ENCODE measurements at places on chromosomes 2 and 18. TPM values are rescaled to one million over a fixed set of nuclear protein-coding genes. Genes with fewer than 3 reads are reported as not detected.
A peak's percentile ranks its signal among the peaks of the same experiment; 100 is the strongest.

The MYL1 gene
- polyA plus RNA-seq = not detected

DNA sequence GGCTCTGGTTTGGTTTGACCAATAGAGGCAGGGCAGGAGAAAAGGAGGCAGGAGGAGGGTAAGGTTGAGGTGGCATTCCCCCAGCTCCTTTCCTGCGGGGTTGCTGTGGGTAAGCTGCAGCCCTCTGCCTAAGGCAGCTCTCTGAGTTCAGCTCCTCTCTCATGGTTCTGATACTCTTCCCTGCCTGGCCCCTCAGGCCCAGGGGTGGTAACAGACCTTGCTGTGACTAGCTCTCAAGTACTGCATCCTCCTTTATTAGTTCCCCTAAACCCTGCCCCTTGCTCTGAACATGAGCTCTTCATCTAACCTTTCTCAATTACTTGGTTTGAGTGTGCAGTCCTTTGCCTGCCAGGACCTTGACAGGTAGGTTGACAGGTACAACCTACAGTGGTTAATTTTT is 205.5 kb downstream of the SLC4A3 start:
- no peak overlapping the region for H3K4me3 ChIP-seq
- H3K4me1 ChIP-seq = no peaks in the 10 kb centered on the region
- no peaks in the 10 kb centered on the region for H3K36me3 ChIP-seq
- H3K27me3 ChIP-seq = peaks cover 15% of the 10 kb centered on the region
- DNase-seq = no peak

The IL18R1 gene
- polyA plus RNA-seq = 2.0 TPM

The MROH2A gene
- polyA plus RNA-seq = not detected

- peak overlapping the region; percentile 96 for H3K4me3 ChIP-seq
- peak overlapping the region; percentile 99 for H3K27ac ChIP-seq
- H3K36me3 ChIP-seq = peaks cover 17% of the 10 kb centered on the region
- DNase-seq = no peak
Measured at GRCh38 chr18:13465476-13465875, 246.9 kb downstream of the LDLRAD4 start.

- DNase-seq = peak; percentile 2
- no peak within 1 kb of the TSS for H3K27ac ChIP-seq
- peaks cover 12% of the 10 kb centered on the region for H3K4me1 ChIP-seq
Measured at GRCh38 chr2:152335016-152335725, at the start of gene FMNL2. FMNL2 (plus strand) TSS chr2:152335174.

The UNC80 gene
- polyA plus RNA-seq = not detected

The PDE11A gene
- not detected for polyA plus RNA-seq

The CREG2 gene
- polyA plus RNA-seq = not detected

DNA sequence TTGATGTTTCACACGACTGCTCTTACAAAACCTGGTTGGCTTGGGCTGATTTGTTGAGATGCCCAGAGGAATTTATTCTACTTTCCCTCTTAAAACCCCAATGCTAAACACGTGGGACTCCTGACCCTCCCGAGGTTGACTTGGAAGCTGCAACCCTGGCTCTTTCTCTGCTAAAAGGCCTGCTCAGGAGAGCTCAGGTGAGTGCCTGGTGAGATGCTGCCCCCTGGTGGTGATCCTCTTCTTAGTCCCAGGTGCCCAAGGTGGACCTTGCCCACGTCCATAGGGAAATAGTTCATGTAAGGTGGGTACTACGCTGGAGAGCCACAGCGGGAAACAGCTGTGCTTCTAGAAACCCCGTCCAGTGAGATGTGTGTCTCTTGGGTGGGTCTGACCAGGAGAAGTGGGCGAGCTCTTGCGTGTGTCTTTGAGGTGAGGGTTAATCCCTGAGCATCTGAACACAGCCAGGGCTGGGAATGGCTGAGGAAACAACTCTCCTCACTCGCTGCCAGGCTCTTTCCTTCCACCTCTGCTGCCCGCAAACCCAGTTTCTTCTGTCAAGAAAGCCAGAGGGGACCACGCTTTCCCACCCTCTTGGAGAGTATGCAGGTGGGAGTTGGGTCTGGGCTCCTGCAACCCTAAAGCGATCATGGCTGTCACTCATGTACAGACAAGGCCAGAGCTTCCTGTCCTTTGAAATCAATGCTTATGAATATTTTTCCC is 25.5 kb upstream of the PXDN start:
- H3K27me3 ChIP-seq = peaks cover 7% of the 10 kb centered on the region
- DNase-seq = peak; percentile 24
- H3K27ac ChIP-seq = no peak overlapping the region

The NAT8 gene
- polyA plus RNA-seq = not detected

- H3K27ac ChIP-seq = no peak overlapping the region
- no peaks in the 10 kb centered on the region for H3K36me3 ChIP-seq
- no peak overlapping the region for H3K4me3 ChIP-seq
- no peak for DNase-seq
Measured at GRCh38 chr2:75807992-75808391, 97.3 kb upstream of the GCFC2 start.

The CD302 gene
- polyA plus RNA-seq = 0.82 TPM

DNA sequence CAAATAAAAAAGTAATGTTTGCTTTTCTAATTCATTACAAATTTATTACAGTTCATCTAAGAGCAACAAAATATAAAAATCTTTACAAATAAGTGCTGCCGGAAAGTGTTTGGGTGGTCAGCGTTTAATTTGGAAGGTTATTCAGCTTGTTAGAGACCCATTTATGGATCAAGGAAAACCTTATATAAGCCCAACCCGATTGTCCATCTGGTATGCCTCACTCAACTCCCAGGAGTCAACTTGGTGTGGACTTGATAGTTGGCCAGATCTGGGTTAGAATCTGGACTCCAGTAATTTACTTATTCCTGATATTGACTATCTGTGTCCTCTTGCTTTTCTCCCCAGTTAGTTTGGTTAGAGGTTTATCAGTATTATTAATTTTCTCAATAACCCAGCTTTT is 106.2 kb downstream of the KCTD1 start:
- H3K4me1 ChIP-seq = no peaks in the 10 kb centered on the region
- H3K36me3 ChIP-seq = no peaks in the 10 kb centered on the region
- peaks cover 20% of the 10 kb centered on the region for H3K27me3 ChIP-seq
- no peak for DNase-seq
- no peak overlapping the region for H3K4me3 ChIP-seq

The GPAT2 gene
- polyA plus RNA-seq = 1.1 TPM

DNA sequence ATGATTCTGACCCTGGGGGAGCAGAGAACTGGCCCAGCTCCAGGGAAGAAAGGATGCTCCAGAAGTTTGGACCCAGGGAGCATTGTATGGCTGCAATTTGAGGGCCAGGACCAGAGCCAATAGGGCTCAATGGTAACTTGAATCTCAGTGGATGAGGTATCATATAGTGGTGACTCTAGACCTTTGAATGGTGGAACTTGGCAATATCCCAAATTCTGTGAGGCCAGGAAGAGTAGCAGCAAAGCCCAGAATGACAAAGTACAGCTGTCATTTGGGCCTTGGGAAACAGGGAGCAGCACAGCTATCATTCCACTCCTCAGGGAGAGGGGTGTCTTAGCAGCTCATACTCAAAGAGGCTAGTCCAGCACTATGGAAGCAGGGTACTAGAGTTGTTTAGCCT is 332.9 kb upstream of the RBMS1 start:
- no peaks in the 10 kb centered on the region for H3K4me1 ChIP-seq
- no peak overlapping the region for H3K4me3 ChIP-seq
- no peak for DNase-seq
- H3K27ac ChIP-seq = no peak overlapping the region

GRCh38 chr2:45683292-45683691 is 31.8 kb downstream of the PRKCE start:
- H3K4me1 ChIP-seq = peaks cover 8% of the 10 kb centered on the region
- no peak for DNase-seq
- H3K36me3 ChIP-seq = no peaks in the 10 kb centered on the region
- no peaks in the 10 kb centered on the region for H3K27me3 ChIP-seq
- no peak overlapping the region for H3K4me3 ChIP-seq

GRCh38 chr2:74044999-74045398 is 60.3 kb downstream of the TET3 start:
- peaks cover 40% of the 10 kb centered on the region for H3K36me3 ChIP-seq
- no peaks in the 10 kb centered on the region for H3K27me3 ChIP-seq
- H3K27ac ChIP-seq = peak overlapping the region; percentile 9
- peaks cover 41% of the 10 kb centered on the region for H3K4me1 ChIP-seq
- H3K4me3 ChIP-seq = no peak overlapping the region

The RPS27A gene
- 4,384 TPM for polyA plus RNA-seq

GRCh38 chr2:208326016-208326415 is 60.0 kb downstream of the PIKFYVE start:
- H3K36me3 ChIP-seq = peaks cover 26% of the 10 kb centered on the region
- no peak overlapping the region for H3K4me3 ChIP-seq
- DNase-seq = no peak
- no peaks in the 10 kb centered on the region for H3K27me3 ChIP-seq

The TEX44 gene
- polyA plus RNA-seq = not detected

DNA sequence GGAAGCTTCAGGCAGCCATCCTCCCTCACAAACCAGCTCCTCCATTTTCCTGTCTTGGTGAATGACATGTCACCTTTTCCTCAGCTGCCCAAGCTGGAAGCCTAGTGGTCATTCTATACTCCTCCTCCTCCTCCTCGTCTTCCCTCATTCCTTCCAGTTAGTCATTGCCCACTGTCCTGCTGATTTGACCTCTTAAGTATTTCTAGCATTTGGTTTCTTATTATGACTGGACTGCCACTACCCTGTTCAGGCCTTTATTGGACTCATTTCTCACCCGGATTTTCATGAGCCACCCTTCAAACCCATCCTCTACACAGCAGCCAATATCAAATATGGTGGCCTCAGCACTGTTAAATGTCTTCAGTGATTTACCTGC is 21.9 kb upstream of the MGAT5 start:
- DNase-seq = no peak
- peak overlapping the region; percentile 50 for H3K4me3 ChIP-seq
- H3K27me3 ChIP-seq = no peaks in the 10 kb centered on the region
- H3K4me1 ChIP-seq = peaks cover 68% of the 10 kb centered on the region
- H3K27ac ChIP-seq = peak overlapping the region; percentile 81
- peaks cover 13% of the 10 kb centered on the region for H3K36me3 ChIP-seq

- DNase-seq = no peak
- peaks cover 31% of the 10 kb centered on the region for H3K4me1 ChIP-seq
- peak overlapping the region; percentile 45 for H3K27ac ChIP-seq
- H3K4me3 ChIP-seq = no peak overlapping the region
Measured at GRCh38 chr2:234414596-234414995, 82.3 kb downstream of the ARL4C start.

DNA sequence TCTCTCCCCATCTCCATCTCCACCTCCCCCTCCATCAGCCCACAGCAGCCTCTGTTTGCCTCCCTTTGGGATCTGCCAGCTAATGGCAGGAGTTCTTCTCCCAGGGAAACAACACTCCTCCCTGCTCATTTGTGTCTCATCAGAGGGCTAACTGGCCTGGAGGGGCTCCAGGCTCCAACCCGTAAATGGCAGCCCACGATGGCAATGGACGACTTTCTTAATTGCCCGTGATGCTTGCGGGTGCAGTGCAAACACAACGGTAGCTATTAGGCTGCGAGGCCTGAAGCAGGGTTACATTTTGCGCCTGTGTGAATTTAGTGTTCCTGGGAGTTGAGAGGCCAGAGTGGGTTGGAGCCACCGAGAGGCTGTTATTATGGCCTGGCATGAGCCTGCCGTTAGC is 285.1 kb downstream of the TNS1 start:
- no peak overlapping the region for H3K4me3 ChIP-seq
- H3K36me3 ChIP-seq = no peaks in the 10 kb centered on the region
- no peak for DNase-seq
- no peaks in the 10 kb centered on the region for H3K27me3 ChIP-seq

- peak overlapping the region; percentile 99 for H3K4me3 ChIP-seq
- peaks cover 4% of the 10 kb centered on the region for H3K36me3 ChIP-seq
- H3K4me1 ChIP-seq = peaks cover 64% of the 10 kb centered on the region
- no peaks in the 10 kb centered on the region for H3K27me3 ChIP-seq
Measured at GRCh38 chr2:96538487-96539214, 2.1 kb downstream of the ARID5A start.

GRCh38 chr18:73288813-73289212 is 421.0 kb upstream of the NETO1 start:
- no peaks in the 10 kb centered on the region for H3K36me3 ChIP-seq
- H3K27ac ChIP-seq = no peak overlapping the region
- no peaks in the 10 kb centered on the region for H3K27me3 ChIP-seq
- H3K4me3 ChIP-seq = no peak overlapping the region

The HOXD9 gene
- not detected for polyA plus RNA-seq

The DSG1 gene
- not detected for polyA plus RNA-seq

The GPR35 gene
- 1.6 TPM for polyA plus RNA-seq

GRCh38 chr18:14776801-14777200 is 28.8 kb downstream of the ANKRD30B start:
- H3K27me3 ChIP-seq = no peaks in the 10 kb centered on the region
- no peak overlapping the region for H3K4me3 ChIP-seq
- DNase-seq = no peak
- H3K4me1 ChIP-seq = no peaks in the 10 kb centered on the region
- H3K36me3 ChIP-seq = no peaks in the 10 kb centered on the region

- no peaks in the 10 kb centered on the region for H3K4me1 ChIP-seq
- H3K36me3 ChIP-seq = no peaks in the 10 kb centered on the region
- no peaks in the 10 kb centered on the region for H3K27me3 ChIP-seq
- H3K27ac ChIP-seq = no peak overlapping the region
Measured at GRCh38 chr2:182618672-182619079, 97.4 kb upstream of the DNAJC10 start.

GRCh38 chr2:192390401-192390800 is 195.7 kb upstream of the TMEFF2 start:
- H3K4me3 ChIP-seq = no peak overlapping the region
- H3K27me3 ChIP-seq = no peaks in the 10 kb centered on the region
- H3K36me3 ChIP-seq = no peaks in the 10 kb centered on the region
- no peak for DNase-seq
- no peak overlapping the region for H3K27ac ChIP-seq

The PCARE gene
- polyA plus RNA-seq = not detected

- no peak overlapping the region for H3K27ac ChIP-seq
- no peak overlapping the region for H3K4me3 ChIP-seq
- H3K27me3 ChIP-seq = no peaks in the 10 kb centered on the region
- no peaks in the 10 kb centered on the region for H3K36me3 ChIP-seq
- no peak for DNase-seq
- no peaks in the 10 kb centered on the region for H3K4me1 ChIP-seq
Measured at GRCh38 chr2:235757212-235757611, 263.4 kb downstream of the AGAP1 start.

GRCh38 chr2:186543561-186544131 is 46.2 kb upstream of the ITGAV start:
- no peak for DNase-seq
- H3K36me3 ChIP-seq = no peaks in the 10 kb centered on the region
- H3K4me3 ChIP-seq = no peak overlapping the region
- H3K27me3 ChIP-seq = peaks cover 11% of the 10 kb centered on the region
- no peaks in the 10 kb centered on the region for H3K4me1 ChIP-seq
- no peak overlapping the region for H3K27ac ChIP-seq

The FEV gene
- polyA plus RNA-seq = not detected

DNA sequence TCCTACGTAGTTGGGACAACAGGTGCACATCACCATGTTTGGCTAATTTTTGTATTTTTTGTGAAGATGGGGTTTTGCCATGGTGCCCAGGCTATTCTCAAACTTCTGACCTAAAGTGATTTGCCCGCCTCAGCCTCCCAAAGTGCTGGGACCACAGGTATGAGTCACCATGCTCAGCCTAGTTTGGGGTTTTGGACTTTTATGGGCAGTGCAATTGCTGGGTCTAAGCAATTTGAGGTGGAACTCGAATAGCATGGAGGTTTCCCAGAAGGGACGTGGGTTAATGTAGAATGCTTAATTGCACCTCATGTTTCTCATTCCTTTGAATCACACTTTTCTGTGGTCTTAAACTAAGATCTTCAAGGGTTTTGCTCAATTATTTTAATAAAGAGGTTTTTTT is 102.3 kb upstream of the EPHA4 start:
- H3K4me3 ChIP-seq = no peak overlapping the region
- no peaks in the 10 kb centered on the region for H3K4me1 ChIP-seq
- H3K27me3 ChIP-seq = no peaks in the 10 kb centered on the region
- H3K36me3 ChIP-seq = no peaks in the 10 kb centered on the region

The CLEC4F gene
- polyA plus RNA-seq = not detected

The ABCB11 gene
- not detected for polyA plus RNA-seq
